ENCODE measurements at places on chromosomes 2 and 18.

- DNase-seq = no peak
These were observed 27.9 kb upstream of the GLI2 start for GRCh38 chr2:120707816-120708215.

GRCh38 chr2:19812166-19812565, 89.6 kb downstream of the TTC32 start:
- DNase-seq = no peak

GRCh38 chr2:207319316-207319715, 153.6 kb upstream of the KLF7 start:
- DNase-seq = no peak

DNA sequence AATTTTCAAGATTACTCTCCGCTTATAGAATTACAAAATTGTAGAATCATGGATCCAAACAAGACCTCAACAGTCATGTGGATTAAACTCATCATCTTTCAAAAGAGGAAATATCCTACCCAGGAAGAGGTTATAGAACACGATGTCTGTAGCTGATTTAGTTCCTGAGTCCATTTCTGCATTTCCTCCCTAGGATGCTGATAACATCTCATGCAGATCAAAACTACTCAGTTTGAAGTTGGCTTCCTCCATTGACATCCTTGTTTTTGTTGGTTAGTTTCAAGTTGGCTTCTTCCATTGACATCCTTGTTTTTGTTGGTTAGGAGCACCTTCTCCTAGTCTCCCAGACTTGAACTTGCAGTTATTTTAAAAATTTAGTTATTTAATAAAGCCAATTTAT, 147.5 kb downstream of the PARD3B start:
- DNase-seq = no peak

DNA sequence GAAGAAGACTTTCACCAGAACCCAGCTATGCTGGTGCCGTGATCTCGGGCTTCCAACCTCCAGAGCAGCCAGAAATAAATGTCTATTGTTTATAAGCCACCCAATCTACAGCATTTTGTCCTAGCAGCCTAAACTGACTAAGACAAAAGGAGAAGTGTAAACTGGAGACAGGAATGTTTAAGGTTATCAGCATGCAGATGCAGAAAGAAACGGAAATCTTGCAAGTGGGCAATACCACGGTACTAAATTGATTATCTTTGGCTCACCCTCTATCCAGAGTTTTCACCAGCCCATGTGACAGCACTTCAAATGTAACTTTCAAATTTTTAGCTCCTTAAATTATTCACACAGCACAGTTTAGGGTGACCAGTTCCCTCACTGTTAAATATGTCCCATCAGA, 5.7 kb upstream of the CAPN14 start:
- no peak for DNase-seq

GRCh38 chr2:73255007-73255644, 21.0 kb downstream of the CCT7 start:
- no peak for DNase-seq

DNA sequence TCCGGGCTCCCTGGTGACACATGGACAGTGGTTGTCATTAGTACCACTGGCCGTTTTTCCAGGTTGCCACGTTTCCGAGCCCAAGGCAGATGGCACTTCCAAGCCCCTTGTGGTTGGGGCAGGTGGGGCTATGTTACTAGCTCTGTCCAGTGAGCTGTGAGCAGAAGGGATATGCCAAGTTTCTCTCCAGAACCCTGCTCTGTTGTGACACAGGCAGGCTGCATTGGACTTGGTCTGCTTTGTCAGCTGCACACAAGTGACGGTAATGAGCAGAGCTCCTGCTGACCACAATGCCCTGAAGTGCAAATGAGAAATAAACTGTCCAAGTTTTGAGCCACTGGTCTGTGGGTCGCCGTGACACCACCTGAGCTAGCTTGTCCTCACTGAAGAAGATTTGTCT, 118.8 kb downstream of the GYPC start:
- DNase-seq = no peak

GRCh38 chr2:68789603-68790002, 55.0 kb downstream of the ARHGAP25 start:
- DNase-seq = no peak

DNA sequence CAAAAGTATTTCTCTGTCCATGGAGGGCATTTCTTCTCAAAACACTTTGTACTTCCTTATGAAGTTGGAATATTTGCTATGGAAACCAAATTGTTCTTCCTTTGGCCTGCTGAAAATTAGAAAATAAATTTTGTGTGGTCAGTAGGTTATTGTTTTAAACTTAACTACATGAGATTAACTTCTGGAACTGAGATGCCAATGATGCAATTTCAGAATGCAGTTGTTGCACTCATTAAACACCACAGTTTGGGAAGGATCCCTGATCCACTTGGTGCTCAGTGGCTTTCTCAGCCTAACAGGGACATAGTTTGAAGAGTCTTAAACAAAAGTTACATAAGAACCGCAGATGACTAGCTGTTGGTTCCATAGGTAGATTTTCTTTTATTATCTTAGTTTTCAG, 23.3 kb upstream of the IL1R1 start:
- no peak for DNase-seq

- DNase-seq = no peak
These were observed 56.2 kb downstream of the SLC38A11 start for GRCh38 chr2:164899121-164899520.

DNA sequence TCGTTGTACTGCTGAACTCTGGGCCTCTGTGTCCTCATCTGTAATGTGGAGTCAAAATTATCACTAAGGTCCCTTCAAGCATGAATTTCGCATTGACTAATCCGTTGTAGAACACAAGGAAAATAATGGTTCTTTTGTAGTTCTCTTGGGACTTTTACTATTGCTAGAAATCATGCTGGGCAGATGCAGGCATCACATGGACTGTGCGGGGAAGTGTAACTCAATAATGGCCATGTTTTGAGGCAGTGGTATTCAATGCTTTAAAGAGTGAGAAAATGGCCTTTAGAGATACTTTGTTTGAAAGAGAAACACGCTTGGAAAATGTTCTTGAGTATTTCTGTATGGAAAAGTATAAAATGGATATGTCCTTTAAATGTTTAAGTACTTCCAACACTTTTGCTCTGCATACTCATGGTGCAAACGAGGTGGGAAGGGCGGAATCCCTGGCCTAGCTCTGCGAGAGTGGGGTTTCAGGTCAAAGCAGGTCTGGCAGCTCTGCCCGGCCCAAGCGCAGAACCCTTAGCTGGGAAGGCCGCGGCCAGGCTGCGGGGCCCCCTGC, 117.3 kb upstream of the MSTN start:
- DNase-seq = no peak

DNA sequence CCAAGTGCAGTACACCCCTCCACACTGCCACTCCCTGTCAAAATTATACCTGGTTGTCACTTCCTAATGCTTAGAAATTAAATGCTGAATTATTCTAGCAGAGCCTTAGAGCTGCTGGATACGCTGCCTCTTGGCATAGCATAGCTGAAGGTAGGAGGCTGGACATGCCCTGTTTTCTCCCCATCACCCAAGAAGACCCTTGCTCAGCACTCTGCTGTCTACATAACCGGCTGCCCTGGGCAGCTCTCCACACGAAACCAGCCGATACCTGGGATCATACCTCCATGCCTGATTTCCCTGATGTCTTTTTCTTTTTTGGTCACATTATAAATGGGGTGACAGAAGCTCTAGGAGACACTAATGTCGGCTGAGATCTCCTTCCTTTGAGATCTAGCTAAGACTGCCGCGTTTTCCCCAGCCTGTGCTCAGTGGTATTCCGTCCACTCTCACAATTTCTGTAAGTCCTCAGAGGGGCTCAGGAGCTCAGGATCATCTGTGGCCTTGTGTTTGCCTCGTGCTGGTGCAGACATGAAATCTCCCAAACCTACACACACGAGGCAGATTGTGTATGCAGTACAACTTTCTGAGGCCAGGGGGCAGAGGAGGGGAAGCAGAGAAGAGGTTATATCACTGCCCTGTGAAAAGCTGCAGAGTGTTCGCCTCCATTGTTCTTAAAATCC, 13.5 kb upstream of the ZAP70 start:
- DNase-seq = no peak

DNA sequence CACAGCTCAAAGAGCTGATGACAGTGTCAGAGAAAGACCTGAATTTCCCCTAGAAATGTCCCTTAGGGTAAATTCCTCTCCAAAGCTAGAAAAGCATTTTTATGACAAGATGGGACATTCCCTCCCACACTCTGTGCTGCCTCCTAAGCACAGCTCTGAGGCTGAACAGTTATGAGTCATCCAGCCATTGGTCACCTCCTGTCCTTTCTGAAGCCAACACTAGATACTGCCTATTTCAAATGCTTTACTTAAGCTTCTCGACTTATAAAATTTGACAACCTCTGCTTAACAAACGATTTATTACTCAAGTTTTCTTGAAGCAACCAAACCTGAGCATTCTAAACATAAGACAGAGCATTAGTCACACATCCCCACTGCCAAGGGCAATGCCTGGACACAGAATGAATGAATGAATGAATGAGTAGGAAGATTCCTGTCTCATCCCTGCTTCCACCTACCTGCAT, 35.4 kb downstream of the B4GALT6 start:
- DNase-seq = no peak

Measured in stimulated activated CD4-positive, alpha-beta T cell treated with anti-CD3 and anti-CD28 coated beads, TNF-alpha, amount 100 ng/mL, for 1 hour (primary cell).